ENCODE measurements at places on chromosomes 7 and 10.
A peak's percentile ranks its signal among the peaks of the same experiment; 100 is the strongest.

- no peak for DNase-seq
Measured at GRCh38 chr7:14377646-14378266, 388.3 kb upstream of the ETV1 start.

GRCh38 chr10:121527690-121528089 is 70.6 kb downstream of the FGFR2 start:
- no peak for DNase-seq

DNA sequence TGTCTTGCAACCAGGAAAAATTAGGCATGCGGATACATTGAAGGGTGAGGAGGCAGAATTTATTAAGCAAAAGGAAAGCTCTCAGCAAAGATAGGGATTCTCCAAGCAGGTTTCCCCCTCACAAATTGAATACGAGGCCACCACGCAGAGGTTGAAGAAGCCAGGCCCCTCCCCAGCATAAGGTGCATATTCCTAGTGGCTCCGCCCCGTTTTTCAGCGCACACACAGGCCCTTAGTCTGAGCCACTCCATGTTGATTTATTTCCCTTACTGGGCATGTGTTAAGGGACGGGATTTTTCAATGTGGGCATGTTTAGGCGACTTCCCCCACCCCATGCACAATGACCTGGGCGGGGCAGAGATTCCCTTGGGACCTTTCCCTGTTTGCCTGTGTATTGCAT is 24.9 kb downstream of the PPP2R2D start:
- DNase-seq = no peak

GRCh38 chr10:132448248-132448731 is 51.3 kb downstream of the PWWP2B start:
- DNase-seq = no peak

DNA sequence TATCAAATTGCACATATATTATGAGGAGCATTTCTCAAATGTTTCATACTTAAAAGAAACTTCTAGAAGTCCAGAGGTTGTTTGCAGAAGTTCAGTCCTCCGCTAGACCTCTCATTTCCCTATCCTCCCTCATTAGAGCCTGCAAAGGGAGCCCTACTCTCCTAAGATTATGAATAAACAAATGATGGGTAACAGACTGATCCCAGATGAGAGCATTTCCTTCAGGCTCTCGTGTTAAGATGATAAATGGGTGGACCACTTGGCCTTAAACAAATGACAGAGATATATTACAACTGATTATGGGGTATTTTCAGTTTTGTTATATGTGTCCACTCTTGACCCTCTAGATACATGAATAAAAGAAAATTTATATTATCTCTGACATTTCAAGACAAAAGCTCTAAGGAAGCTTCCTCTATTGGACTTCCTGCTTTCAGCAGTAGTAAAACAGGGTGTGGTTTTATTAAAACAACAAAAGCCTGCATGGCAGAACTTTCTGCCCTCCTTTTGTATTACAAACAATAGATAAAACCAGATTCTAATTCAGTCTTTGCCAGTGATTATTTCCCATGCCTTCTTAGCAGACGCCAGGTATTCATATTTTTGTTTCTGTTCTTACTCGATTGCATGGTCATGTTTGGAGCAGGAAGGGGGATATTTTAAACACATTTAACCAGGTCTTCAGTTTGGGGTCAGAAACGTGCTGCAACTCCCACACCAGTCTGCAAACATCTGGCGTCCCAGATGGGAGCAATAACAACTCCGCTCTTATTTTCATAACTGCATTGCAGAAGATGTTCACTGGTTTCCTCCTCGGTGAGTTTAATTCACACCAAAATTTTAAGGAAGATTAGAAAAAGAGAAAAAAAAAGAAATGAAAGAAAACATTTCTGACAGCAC is 52.4 kb upstream of the FAM204A start:
- no peak for DNase-seq

DNA sequence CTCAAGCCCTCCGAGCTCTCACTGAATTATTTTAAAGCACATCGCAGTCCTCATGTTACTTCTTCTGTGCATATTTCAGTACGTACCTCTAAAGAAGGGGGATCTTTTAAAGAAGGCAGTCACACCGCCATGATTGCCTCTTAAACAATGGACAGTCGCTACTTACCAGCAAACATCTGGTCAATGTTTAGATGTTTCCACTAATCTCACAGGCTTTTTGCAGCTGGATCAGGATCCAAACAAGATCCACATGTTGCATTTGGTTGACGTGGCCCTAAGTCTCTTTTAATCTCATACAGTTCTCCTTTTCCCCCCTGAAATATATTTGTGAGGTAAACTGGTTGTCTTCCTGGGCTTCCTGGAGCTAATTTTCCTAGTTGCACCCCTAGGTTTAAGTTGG is 50.0 kb downstream of the PRF1 start:
- no peak for DNase-seq

- no peak for DNase-seq
Measured at GRCh38 chr10:118057361-118057760, 10.6 kb upstream of the RAB11FIP2 start.

DNA sequence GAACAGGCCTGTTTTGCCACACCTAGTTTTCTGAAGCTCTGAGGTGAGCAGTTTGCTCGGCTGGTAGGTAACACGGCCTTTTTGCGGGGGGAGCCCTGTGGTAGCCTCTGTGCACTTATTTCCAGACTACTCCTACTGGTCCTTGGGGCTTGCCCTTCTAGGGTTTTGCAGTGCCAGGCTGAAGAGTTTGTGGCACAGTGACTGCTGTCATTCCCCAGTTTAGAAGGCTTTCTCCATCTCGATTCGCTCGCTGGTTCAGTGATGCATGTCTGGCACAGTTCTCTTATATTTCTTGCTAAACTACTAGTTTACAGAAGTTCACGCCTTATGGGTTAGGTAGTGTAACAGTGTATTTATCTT is 711 bp downstream of the KIF20B start:
- no peak for DNase-seq

GRCh38 chr7:100719523-100720278 is 567 bp upstream of the EPO start:
- no peak for DNase-seq

DNA sequence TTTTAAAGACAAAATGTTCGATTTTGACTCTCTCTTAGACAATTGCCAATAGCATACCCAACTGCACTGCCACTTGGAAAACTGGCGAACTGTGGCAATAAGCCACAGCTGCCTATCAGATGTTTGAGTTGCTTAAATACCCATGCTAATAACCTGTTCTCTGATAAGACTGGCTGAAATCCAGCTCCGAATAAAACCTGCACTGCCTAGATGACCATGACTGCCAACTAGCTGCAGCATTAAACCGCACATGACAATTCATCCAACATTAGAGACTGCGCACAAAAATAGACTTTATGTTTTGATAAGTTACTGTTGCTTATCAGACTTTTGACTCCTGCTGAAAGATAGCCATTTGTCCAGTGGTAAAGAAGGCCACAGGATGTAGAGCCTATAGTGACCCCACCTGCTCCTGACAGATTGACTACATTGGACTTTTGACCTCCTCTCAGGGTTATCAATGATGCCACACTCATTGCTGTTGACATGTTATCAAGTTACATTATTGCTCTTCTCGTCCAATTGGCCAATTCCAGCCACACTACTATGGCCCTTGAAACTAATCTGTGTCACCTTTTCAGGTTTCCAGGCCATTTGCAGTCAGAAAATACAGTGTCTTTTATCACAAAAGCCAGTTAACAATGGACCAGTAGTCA is 299.0 kb downstream of the HGF start:
- DNase-seq = no peak

DNA sequence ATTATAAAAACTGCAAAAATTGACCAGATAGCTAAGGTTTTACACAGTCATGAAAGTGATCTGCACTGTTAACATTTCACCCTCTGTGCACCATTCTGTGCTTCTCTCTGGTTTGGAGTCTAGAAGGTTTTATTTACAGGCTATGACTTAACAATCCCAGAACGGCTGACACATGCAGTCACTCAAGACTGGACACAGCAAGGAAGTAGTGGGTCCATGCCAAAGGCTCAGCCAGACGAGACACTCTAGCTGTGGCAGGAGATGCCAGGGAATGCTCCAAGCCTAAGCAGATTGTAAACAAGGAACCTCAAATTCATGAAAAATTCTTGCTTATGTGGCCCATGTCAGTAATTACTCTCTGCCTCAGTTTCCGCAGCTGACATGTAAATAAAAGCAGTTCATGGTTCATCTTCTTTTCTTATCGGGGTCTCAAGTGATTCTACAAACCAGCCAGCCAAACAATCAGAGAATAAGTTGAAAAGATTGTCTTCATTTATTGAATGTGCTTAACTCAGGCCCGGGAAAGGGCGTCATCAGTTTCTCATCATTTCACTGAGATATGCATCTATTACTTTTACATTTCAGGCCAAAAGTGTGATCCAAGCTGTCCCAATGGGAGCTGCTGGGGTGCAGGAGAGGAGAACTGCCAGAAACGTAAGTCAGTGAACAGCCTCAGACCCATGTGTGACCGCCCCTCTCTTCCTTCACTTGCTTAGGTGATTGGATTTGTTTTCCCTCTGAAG is 132.1 kb downstream of the EGFR start:
- DNase-seq = no peak

DNA sequence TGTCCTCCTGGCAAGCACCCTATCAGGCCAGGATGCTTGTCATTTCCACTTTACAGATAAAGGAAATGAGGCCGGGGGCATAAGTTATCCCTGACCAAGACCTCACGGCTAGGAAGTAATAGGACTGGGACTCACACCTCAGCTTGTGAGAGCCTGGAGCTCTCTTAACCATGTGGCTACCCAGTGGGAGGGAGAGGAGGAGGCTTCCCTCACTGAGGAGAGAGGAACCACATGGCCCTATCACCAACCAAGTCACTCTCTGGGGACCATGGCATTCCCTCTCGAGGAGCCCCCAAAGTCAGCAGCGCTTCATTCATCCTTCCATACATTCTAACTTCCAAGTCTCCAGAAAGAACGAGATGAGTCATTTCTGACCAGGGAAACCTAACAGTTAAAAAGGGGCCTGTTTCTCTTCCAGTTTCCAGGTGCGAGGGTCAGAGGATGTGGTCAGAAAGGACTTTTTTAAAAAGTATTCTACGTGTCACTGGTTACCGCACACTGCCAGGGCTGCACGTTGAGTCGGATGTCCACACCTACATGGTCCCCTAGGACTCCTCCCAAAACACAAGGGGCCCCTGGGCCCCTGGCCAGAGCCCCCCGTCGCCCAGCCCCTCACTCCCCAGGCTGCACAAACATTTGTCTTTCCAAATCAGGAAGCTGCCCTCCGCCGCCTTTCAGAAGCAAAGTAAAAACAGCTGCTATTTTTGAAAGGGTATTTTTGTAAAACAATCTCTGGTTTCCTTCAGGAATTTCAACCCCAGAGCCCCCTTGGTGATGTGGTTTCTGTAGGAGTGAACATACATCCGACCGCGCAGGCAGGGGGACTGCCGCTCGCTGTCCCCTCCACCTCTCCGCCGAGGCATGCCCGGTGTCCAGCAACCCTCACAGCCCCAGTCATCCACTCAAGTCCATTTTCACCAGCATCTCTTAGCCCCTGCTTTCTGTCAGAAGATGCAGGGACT is 128.2 kb upstream of the CHST15 start:
- peak; percentile 62 for DNase-seq

- no peak for DNase-seq
Measured at GRCh38 chr7:20033621-20034400, 183.4 kb downstream of the MACC1 start.

- no peak for DNase-seq
Measured at GRCh38 chr7:44236333-44236728, 35.6 kb downstream of the YKT6 start.

GRCh38 chr7:95180-95862 is 97.0 kb upstream of the FAM20C start:
- no peak for DNase-seq

DNA sequence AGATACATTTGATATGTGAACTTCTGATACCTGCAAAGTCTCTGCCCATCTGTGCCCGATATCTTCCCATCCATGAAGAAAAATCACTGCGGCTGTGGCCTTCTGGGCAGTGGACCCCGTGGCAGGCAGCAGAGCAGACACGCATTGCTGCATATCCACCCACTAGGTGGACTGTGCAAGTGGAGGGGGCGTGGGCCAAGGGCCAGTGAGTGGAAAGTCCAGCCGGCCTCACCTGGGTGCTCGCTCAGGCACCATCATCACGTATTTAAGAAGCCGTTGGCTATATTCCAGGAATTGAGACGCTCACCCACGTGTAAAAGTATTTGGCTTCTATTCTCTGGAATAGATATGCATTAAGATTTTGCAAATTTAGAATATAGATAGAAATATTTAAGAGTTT is 30.8 kb upstream of the SLC13A1 start:
- no peak for DNase-seq

DNA sequence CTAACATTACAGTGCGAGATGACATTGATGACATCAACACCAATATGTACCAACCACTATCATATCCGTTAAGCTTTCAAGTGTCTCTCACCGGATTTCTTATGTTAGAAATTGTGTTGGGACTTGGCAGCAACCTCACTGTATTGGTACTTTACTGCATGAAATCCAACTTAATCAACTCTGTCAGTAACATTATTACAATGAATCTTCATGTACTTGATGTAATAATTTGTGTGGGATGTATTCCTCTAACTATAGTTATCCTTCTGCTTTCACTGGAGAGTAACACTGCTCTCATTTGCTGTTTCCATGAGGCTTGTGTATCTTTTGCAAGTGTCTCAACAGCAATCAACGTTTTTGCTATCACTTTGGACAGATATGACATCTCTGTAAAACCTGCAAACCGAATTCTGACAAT is 4.3 kb downstream of the GPR22 start:
- no peak for DNase-seq

DNA sequence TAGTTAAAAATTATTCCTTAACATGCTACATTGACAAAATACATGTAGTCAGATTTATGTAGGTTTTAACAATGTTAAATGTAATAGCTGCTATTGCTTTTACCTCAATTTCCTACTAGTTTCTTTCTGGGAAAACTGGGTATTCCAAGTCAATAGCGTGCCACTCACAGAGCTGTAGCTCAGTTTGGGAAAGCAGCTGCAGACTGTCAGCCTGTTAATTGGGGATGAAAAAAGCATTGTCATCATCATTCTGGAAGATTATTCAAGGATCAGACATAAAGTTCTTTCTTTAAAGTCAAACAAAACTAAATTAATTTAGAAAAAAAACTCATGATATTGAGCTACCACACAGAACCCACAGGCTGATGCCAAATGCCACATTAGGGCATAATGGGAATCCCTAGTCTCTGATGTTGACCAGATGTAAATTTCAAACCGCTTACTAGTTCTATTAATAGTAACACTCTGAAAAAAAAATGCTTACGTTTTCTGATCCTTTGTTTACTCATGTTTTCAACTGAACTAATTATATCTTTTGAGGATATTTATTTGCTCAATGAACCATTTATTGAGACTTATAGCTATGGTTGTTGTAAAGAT is 19.6 kb upstream of the AGMO start:
- no peak for DNase-seq

GRCh38 chr10:99788598-99789256 is 6.3 kb downstream of the ABCC2 start:
- DNase-seq = no peak

- no peak for DNase-seq
Measured at GRCh38 chr10:9243941-9244411, 1189.5 kb downstream of the GATA3 start.

GRCh38 chr7:135185471-135186260 is 15.2 kb upstream of the CYREN start:
- no peak for DNase-seq

Measured in smooth muscle cell of the brain vasculature (primary cell).